ENCODE measurements at places on chromosomes 13 and 19. TPM values are rescaled to one million over a fixed set of nuclear protein-coding genes. Genes with fewer than 3 reads are reported as not detected.

DNA sequence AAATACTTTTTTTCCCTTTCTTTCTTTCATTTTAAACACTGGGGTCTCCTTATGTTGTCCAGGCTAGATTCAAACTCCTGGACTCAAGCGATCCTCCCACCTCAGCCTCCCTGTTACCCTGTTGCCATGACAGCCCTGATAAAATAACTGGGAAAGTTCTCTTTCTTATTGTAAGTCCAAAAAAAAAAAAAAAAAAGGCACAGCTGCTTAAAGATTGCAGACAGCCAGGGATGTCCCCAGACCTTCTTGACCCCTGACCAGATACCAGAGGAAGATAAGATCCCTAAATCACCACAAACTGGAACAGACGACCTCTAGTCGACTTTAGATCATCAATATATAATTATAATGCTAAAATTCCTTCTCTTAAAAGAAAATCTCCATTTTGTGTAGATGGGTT is 1.1 kb upstream of the MVB12A start:
- no peak for DNase-seq

- DNase-seq, result no peak
Measured at GRCh38 chr13:61695147-61695546, 279.5 kb upstream of the PCDH20 start.

DNA sequence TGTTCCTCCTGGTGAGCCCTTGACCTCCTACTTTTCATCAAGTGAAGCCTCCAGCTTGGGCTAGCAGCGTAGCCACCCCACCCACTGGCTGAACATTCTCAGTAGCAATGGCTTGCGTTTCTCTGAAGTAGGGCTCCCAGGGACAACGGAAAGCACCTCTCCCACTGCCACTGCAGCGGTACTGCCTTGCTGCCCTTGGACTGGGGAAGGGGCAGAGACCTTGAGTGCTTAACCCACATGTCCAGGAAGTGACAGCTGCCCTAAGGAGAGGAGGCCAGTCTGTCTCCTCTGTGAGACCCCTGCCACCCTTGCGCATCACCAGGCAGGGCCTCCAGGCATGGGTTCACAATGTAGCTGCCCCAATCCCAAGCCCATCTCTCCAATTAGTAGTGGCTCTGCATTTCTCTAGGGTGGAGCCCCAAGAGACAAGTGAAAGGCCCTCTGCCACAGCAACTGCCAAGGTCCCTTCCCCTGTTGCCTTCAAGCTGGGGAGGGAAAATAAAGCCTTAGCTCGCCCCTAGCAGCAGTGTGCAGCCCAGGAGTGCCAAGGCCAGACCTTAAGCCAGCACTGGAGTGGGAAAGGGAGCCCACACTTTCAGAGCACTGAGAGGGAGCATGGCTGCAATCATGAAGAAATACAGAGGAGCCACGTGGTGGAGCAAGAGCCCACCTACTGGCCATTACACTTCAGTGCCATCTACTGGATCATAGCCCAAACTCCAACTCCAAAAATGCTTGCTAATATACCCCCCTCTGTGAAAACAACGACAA is 175.9 kb upstream of the TRPC4 start:
- no peak for DNase-seq

- no peak for DNase-seq
Measured at GRCh38 chr19:38444026-38444425, 10.5 kb downstream of the RYR1 start.

GRCh38 chr19:56404705-56405056 is 549 bp downstream of the ZNF583 start:
- no peak for DNase-seq

The CGB1 gene
- not detected for polyA plus RNA-seq

Measured in right renal pelvis (tissue), 4 donors.